ENCODE measurements at places on chromosomes 3 and 15.

DNA sequence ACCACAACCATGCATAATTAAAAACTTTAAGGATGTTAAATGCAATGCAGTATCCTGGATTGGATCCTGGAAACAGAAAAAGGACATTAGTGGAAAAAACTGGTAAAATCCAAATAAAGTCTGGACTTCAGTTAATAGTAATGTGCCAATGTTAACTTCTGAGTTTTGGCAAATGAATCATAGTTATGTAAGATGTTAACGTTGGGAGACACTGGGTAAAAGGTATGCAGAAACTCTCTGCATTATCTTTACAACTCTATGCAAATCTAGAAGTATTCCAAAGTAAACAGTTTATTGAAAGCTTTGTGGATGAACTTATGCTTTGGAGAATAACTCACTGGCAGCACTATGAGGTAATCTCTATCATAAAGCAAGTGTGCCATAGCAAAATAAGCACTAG is 357.4 kb downstream of the RORA start:
- no peak for DNase-seq

GRCh38 chr3:109831403-109831802 is 494.1 kb upstream of the DPPA4 start:
- DNase-seq, result no peak

- DNase-seq, result no peak
These were observed 436.5 kb upstream of the WNT5A start for GRCh38 chr3:55923626-55924025.

- DNase-seq, result peak; percentile 68
These were observed 74.8 kb downstream of the IL20RB start for GRCh38 chr3:137032465-137033120.

- DNase-seq, result no peak
These were observed 960 bp upstream of the KLF13 start for GRCh38 chr15:31325595-31326155.

- DNase-seq, result no peak
These were observed 36.2 kb downstream of the FAM174B start for GRCh38 chr15:92619145-92620101.
